ENCODE measurements at places on chromosomes 16 and 17.
A peak's percentile ranks its signal among the peaks of the same experiment; 100 is the strongest.

DNA sequence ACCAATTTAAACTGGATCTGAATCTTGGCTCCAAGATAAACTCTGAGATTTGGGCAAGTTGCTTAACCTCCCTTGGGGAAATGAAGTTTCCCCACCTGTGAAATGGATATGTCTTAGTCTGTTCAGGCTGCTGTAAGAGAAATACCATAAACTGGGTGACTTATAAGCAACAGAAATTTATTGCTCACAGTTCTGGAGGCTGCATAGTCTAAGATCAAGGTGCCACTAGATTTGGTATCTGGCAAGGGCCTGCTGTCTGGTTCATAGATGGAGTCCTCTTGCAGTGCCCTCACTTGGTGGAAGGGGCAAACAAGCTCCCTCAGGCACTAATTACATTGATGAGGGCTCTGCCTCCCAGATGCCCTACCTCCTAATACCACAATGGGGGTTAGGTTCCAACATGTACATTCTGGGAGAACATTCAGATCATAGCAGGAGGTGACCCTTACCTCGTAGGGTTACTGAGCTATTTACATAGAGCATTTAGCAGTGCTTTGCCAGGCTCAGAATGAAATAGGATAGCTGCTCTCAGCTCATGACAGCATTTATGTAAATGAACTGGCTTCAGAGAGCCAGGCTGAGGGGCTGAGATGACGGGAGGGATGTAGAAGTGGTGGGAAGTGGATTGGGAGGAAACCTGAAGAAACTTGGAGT, 83.9 kb downstream of the SPECC1 start:
- DNase-seq = no peak

DNA sequence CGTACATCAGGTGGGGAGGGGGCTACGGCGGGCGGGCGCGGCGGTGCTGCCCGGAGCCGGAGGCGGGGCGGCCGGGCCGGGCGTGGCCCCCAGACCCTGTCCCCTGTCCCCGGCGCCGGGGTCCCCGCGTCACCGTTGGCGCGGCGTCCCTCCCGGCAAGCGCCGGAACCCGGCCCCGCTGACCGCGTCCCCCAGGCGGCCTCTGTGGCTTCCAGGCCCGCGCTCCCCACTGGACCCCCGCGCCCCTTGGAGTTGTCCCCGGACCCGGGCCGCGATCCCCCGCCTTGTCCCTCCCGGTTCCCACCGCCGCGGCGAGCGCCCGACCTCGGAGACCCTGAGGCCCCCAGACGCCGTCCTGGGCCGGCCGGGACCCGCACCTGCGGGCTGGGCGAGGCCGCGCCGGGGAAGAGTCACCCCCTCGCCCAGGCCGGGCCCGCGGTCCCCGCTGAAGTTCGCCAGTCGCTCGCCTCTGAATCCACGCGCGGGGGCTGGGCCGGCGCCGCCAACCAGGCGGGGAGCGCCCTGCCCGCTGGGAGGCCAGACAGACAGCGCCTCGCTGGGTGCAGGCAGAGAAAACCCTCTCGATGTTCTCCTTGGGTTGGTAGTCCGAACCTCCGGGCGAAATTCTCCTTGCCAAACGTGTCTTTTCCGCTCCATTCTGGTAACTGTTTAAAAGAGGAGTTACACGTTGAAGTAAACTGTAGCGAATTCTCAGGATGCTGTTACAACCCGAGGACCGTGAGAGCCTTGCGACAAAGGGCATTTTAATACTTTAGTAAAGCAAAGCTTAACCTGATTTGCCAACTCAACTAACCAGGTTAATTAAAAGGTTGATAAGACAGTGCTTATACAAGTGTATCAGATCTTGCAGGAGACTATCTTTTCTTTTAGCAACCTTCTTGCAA, 761 bp downstream of the GAN start:
- no peak for DNase-seq

GRCh38 chr16:86252596-86252995, 257.7 kb upstream of the FOXF1 start:
- DNase-seq = peak; percentile 40

GRCh38 chr16:10519929-10520868, 60.2 kb downstream of the EMP2 start:
- no peak for DNase-seq

DNA sequence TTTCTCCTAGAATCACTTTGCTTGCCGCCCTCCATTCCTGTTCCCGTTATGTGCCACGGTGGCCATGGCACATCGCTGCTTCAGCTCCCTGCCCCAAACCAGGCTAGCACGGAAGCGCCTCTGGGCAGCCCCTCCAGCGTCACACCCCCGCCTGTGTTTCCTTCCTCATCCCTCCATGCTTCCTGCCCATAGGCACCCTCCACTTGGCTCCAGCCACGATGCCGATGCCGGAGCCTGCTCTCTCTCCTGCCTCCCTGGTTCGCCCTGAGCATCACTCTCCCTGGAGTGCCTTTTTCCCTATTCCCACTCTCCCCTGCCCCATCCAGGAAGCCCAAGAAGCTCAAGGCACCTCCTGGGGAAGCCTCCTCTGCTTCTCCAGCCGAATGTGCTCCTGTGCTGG, 3.2 kb upstream of the ARHGAP23 start:
- DNase-seq = no peak

DNA sequence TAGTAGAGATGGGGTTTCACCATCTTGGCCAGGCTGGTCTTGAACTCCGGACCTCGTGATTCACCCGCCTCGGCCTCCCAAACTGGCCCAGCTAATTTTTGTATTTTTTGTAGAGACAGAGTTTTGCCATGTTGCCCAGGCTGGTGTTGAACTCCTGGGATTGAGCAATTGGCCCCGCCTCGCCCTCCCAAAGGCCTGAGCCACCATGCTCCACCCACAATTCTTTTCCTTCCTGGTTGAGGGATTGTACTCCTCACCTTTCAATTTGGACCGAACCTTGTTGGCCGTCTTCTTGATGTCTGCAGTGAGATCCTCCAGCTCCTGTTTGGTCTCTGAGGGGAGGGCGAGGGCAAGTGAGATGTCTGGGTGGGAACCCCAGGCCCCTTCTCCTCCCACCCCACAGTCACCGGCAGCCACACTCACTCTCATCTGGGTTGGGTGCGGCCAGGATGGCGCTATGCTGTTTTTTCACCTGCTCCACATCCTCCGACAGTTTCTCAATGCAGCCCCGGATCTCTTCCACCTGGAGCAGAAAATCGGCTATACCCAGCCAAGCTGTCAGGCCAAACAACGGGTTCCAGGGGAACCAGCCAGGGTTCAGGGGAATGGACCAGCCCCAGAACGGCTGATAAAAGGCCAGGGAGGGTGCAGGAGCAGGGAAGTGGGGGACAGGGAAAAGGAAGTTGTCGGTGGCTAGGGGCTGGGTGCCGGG, 9.6 kb downstream of the STX1B start:
- no peak for DNase-seq

GRCh38 chr16:2963723-2964474, at the start of gene KREMEN2:
KREMEN2 (plus strand) TSS chr16:2964275; CDS start chr16:2964521, 246 bp downstream.
- no peak for DNase-seq

GRCh38 chr17:31015639-31016038, 44.8 kb downstream of the RNF135 start:
- DNase-seq = no peak

DNA sequence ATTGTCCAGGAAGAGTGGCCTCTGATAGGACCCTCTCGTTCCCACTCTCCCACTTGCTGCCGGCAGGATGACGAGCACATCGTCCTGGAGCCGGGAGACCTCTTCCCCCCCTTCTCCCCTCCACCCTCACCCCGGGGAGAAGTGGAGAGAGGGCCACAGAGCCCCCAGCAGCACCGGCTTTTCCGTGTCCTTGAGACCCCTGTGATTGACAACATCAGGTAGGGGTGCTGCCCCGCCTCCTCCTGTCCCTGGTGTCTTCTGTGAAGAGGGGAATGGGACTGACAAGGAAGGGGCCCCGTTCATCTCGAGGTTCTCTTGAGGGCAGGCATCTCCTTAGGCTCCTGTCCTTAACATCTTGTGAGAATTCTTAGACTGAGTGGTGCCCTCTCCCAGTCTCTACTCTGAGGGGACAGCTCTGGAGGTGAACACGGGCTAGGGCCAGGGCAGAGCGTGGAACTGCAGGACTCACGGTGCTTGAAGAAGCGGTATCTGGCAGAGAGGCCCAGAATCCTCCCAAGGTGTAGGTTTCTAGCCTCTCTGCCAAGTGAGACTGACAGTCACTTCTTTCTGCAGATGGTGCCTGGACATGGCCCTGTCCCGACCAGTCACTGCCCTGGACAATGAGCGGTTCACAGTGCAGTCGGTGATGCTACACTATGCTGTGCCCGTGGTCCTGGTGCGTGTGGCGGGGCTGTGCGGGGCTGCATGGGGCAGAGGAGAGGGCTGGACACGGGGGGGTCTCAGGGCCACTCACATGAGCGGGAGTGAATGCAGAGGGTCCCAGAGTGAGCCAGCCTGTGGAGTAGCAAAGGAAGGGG, 26.4 kb downstream of the CASKIN2 start:
- no peak for DNase-seq
